T follicular helper cell (primary cell): ENCODE measurements at places on chromosomes 7 and 10.

DNA sequence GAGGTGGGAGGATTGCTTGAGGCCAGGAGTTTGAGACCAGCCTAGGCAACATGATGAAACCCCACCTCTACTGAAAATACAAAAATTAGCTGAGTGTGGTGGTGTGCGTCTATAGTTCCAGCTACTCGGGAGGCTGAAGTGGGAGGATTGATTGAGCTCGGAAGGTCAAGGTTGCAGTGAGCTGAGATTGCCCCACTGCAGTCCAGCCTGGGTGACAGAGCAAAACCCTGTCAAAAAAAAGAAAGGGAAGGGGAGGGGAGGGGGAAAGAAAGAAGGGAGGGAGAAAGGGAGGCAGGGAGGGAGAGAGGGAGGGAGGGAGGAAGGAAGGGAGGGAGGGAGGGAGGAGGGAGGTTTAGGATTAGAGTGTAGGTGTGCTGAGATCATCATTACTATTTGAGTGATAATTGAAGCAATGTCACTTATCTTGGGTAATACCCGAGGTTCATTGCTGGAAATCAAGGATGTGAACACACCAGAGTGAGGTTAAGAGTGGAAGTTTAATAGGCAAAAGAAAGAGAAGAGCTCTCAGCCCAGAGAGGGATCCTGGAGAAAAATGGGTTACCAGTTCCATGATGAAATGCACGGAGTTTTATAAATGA is 27.6 kb downstream of the VCL start:
- DNase-seq = no peak

- DNase-seq = no peak
Measured at GRCh38 chr7:124764847-124765400, 668 bp downstream of the GPR37 start.

GRCh38 chr7:1663223-1663622 is 6.9 kb upstream of the ELFN1 start:
- no peak for DNase-seq

GRCh38 chr10:129570185-129570584 is 103.1 kb downstream of the MGMT start:
- no peak for DNase-seq

DNA sequence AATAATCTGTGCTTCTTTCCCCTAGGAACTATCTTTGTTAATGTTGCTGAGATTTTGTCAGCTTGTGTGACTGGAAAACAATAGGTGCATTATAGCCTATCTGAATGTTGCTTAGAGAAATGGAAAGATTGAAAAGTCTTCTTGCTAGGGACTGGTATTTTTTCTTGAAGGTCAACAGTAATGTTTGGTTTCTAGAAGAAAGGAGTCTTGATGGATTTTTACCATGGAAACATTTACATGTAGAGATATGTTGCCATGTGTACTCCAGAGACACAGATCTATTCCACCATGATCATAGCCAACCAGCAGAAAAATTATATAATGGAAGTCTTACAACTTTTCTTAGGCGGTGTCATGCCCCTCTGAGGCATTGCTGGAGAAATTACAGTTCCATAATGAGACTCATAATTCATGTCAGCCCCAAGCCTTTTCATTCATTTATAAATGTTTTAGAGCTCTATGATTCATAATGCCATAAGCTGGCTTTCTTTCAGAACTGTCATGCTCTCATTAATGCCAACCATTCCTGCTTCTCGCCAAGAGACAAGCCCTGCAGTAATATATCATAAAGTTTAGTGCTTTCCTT is 175.1 kb upstream of the PTPRZ1 start:
- no peak for DNase-seq

DNA sequence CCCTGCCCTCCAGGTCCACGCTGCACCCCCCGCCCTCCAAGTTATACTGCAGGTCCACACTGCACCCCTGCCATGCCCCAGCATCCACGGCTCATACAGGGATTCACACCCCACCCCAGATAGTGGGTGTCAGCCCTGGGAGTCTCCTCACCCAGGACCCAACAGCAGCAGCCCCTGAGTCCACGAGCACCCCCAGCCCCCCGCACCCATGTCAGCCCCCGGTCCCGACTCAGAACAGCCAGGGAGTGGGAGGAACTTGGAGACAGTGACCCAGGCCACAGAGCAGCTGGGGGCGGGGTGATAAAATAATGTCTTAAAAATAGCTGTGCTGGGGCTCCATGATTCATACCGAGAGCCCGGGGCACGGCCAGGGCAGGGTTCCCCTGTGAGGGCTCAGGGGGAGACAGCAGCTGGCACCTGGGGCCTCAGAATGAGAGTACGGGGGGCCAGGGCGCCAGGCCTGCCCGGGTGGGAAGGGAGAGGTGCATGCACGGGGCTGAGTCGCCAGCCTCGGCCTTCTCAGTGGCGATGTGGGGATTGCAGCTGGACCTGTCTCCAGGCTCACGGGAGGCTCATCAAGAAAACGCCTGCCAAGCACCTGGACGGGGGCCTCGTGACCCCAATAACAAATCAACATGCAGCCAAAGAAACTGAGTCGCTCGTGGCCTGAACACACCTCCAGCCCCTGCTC is 29.8 kb downstream of the ADAP1 start:
- no peak for DNase-seq

- no peak for DNase-seq
Measured at GRCh38 chr7:1696671-1697498, 26.8 kb downstream of the ELFN1 start.

- DNase-seq = no peak
Measured at GRCh38 chr7:76328389-76328788, 25.9 kb downstream of the HSPB1 start.

DNA sequence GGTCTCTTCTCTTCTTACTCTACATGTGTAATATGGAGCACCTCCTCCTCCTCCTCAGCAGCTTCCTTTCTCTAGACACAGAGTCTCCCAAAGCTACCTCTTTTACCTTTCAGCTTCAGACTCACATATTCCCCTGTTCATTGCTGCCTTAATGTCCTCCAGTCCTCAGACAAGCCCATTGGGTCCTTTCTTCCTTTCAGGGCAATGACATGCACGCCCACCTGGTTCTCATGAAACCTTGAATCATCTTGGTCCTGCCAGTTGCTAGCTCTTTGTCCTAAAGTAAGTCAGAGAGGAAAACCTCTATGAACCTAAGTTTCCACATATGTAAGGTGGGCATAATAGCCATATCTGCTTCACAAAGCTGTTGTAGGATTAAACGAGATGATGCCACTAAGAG is 227.0 kb downstream of the RPS24 start:
- DNase-seq = no peak

DNA sequence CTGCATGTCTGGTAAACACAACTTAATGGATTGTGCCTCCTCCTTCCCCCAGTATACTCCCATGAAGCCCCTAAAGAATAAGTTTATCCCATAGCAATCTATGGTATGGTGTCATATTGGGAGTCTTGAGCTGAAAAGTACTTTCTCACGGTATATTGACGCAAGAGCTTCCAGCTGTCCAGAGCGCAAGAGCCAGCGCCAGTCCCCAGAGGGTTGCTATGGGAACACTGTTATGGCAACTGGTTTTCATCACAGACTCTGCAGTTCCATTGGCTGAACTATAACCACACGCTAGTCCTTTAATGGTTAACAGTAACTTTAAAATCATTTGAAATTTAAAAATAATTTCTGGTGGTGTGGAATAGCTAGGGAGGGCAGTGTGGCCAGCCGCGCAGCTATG is 46.9 kb downstream of the PRPF18 start:
- DNase-seq = no peak

- no peak for DNase-seq
Measured at GRCh38 chr10:131858118-131858515, 42.7 kb upstream of the PPP2R2D start.

GRCh38 chr7:105649727-105650381 is 68.6 kb upstream of the EFCAB10 start:
- DNase-seq = no peak

GRCh38 chr7:148540041-148540738 is 50.4 kb upstream of the C7orf33 start:
- DNase-seq = no peak

- DNase-seq = no peak
Measured at GRCh38 chr7:78473571-78474301, 675.2 kb downstream of the PHTF2 start.

- no peak for DNase-seq
Measured at GRCh38 chr7:71987200-71987767, 424.9 kb downstream of the CALN1 start.

DNA sequence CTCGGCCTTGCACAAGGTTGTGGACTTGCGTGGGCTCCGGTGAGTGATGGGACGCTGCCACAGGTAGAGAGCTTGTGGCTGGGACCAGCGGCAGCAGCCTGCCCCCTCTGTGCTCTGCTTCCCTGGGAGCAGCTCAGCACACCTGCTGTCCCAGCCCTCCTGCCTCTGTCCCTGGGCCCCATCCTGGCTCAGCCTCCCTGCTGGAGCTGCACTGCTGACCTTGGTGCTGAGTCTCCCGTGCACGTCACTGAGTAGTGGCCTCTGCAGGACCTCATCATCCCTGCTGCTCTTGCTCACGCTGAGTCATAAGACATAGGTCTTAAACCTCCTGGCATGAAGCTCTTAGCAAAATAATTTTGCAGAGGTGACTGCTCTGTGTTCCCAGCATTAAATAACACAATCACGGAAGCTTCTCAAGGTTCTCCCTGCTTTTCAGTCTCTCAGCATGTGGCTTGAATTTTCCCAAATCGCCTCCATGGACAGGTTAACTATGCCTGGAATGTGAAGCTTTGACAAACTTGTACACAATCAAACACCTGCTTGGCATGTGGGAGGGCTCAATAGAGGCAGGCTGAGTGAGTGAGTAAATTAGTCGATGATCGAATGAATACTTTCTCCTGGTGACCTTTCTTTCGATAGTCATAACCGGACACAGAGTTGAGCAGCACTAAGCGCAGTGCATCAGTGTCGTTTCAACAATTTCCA is 63.8 kb upstream of the NPS start:
- DNase-seq = no peak

- DNase-seq = no peak
Measured at GRCh38 chr10:72622271-72622670, 3.6 kb downstream of the MICU1 start.

DNA sequence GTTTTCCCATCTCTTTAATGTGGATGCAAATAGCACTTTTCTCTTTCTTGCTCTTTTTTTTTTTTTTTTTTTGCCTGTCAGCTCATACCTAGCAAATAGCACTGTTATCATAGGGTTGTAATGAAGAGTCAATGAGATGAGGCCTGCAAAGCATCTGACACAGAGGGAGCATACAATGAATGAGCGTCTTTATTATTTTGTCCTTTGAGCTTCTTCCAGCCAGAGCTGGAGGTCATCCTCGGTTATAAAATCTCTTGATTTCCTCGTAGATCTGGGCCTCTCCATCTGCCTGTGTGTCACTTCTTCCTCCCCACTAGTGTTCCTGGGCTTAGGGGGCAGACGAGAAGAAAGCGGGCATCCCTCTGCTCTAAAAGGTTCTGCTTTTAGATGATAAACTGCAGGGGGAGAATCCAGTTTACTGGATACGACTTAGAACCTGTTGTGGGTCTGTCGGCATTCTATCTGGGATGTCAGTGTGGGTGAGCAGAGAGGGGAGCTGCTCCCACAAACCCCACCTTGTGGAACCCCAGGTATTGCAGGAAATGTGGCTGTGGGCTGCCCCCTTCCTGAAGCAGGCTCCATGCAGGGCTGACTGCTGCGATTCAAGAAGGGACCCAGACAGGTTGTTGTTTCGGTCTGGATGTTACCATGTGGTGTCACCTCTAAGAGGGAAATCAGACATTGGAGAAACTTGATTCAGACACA is 135.8 kb upstream of the GPR26 start:
- no peak for DNase-seq

- DNase-seq = no peak
Measured at GRCh38 chr7:11751807-11752389, 80.1 kb downstream of the THSD7A start.

DNA sequence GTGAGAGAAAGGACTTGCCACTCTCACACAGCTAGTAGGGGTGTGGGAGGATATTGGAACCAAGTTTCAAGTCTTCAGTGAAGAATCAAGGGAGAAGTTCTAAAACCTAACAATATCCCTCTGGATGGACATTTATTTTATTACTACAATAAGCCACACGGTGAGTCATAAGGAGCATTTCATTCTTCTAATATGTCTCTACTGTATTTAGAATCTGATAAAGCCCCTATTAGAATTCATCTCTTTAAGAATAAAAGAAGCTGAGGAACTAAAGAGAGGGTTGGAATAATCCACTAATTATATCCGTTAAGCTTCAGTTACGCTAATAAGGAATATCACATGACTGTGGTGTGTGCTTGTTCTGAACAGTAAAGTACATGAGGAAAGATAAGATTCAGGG is 40.9 kb upstream of the ATRNL1 start:
- no peak for DNase-seq

GRCh38 chr10:127242914-127243313 is 46.5 kb upstream of the INSYN2A start:
- DNase-seq = no peak

- no peak for DNase-seq
Measured at GRCh38 chr7:128708235-128708634, 30.9 kb upstream of the CALU start.

DNA sequence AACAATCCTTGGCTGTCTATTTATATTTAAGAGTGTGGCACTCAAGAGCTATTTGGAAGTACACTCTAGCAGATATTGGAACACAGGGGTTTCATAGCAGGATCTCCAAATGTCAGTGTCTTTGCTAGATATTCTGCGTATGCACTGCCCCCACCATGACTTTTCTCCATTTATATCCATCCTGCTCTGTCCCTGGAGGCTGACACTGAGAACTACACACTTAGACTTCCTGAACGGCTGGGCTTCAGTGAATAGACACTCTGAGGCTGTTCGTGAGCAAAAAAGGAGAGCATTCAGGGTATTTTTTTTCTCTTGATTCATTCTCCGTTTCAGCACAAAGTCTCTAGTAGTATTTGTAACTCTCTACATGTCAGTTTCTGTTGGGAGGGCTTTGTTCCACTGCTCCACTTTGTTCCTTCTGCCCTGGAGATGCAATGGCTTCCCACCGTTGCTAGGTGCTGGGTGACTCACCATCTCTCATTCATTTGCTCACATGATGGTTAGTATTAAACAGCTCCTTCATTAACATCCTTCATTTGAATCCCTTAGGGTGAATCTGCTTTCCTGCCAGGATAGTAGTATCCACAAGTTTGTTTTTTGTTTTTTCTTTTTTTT is 155.9 kb upstream of the SLC13A1 start:
- DNase-seq = no peak

DNA sequence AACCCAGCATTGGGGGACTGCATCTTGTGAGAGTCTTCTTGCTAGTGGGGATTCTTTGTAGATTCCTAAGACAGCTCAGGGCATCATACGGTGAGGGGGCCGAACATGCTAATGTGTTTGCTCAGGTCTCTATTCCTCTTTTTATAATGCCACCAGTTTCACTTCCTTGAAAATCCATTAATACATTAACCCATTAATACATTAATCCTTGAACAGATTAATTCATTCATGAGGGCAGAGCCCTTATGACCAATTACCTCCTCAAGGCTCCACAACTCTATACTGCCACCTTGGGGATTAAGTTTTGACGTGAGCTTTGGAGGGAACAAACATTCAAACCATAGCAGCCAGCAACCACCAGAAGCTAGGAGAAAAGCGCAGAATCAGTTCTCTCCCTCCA is 67.2 kb upstream of the POT1 start:
- DNase-seq = no peak

DNA sequence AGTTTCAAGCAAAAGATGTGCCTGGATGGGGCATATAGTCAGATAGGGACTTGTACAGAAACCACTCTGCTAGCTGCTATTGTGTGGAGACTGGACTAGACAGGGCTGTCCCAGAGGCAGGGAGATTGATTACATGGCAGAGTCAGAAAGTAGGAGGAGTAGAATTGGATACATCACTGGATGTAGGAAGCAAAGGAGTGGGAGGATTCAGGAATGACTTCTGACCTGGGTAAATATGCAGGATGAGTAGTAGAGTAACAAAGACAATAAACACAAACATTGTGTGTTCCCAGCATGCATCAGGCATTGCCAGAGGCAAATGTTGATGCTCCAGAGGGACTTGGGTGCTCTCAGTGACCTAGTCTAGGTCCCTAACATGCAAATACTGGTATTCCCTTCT is 30.9 kb upstream of the MAT1A start:
- no peak for DNase-seq
